ENCODE measurements at places on chromosomes 4 and X. TPM values are rescaled to one million over a fixed set of nuclear protein-coding genes. Genes with fewer than 3 reads are reported as not detected.

- DNase-seq: no peak
Observed at GRCh38 chr4:121421594-121421993, 40.8 kb upstream of the QRFPR start.

- DNase-seq: no peak
Observed at GRCh38 chr4:110754716-110755115, 131.8 kb upstream of the PITX2 start.

GRCh38 chr4:109155084-109155483 lies 147.4 kb downstream of the COL25A1 start:
- no peak for DNase-seq

- no peak for DNase-seq
Observed at GRCh38 chr4:170193496-170193895, 103.7 kb upstream of the AADAT start.

DNA sequence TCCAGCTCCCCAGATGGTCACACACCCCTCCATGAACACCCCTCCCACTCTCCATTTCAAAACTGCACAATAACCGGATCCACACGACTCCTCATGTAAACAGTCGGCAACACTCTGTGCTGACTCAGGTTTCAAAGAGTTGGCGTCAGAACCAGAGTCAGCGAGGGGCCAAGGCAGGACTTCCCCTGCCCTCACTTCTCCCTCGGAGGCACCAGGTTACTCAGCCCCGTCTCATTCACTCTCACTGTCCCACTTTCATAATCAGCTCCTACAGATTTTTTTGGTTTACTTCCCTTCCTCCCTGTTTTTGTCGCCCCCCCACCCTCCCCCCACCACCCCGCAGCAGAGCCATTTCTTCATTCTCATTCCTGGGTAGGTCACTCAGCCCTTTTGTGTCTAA lies 2.7 kb upstream of the TIMP1 start:
- DNase-seq: no peak

DNA sequence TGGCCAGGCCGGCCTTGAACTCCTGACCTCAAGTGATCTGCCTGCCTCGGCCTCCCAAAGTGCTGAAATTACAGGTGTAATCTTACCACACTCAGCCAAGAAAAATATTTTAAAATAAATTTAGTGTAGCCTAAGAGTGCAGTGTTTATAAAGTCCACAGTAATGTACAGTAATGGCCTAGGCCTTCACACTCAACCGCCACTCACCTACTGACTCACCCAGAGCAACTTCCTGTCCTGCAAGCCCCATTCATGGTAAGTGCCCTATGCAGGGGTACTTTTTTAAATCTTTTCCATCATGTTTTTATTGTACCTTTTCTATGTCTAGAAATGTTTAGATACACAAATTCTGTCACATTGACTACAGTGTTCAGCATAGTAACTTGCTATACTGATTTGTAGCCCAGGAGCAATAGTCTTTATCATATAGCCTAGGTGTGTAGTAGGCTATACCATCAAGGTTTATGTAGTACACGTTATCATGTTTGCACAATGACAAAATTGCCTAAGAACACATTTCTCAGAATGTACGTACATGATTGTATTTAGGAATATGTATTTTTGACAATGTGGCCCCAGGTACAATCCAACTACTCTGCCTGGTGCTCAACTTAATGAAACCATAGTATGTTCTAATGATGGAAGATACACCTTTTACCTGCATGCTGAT lies 455.2 kb downstream of the PCDH7 start:
- no peak for DNase-seq

GRCh38 chrX:16628946-16629595 lies 20.9 kb upstream of the S100G start:
- DNase-seq: no peak

- DNase-seq: no peak
Observed at GRCh38 chrX:340641-341423, 22.2 kb upstream of the GTPBP6 start.

DNA sequence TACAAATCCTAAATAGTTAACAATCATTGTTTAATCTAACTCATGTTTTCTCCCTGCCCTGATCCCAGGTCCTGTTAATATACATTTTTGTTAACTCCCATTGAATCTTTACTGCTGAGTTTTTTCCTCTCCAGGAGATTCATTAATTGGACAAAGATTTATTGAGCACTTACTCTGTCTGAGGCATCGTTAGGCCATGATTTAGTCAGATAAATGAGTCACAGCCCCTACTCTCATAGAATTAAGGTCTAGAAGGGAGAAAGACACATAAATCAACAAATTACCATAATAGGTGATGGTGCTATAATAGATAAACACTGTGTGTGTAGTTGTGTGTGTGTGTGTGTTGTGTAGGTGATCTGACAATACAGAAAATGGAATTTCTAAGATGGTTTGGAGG lies 112.5 kb downstream of the MAPK10 start:
- no peak for DNase-seq

The MPP1 gene
- 9.2 TPM for total RNA-seq

The GABRB1 gene
- total RNA-seq: not detected

The UGT2A3 gene
- not detected for total RNA-seq

The F8A2 gene
- not detected for total RNA-seq
